Heart left ventricle (tissue), 16 donors: ENCODE measurements at places on chromosomes 1 and 21. TPM values are rescaled to one million over a fixed set of nuclear protein-coding genes. Genes with fewer than 3 reads are reported as not detected.

DNA sequence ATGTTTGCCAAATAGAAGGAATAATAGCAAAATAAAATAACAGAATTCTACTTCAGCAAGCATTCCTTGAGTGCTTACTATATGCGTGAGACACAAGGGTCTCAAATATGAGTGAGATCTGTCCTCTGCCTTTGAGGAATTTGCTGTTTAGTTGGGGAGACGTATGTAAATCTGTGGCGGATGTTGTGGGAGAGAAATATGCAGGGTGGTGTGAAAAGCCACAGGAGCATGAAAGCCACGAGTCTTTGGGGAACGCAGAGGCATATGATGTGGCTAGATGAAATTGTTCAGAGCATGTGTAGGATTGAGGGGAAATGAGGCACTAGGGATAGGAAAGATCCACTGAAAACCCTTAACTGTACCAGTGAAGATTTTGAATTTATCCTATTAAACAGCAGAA lies 244.4 kb downstream of the PBX1 start:
- no peak for DNase-seq

GRCh38 chr1:222077206-222077605 lies 335.3 kb upstream of the DUSP10 start:
- no peak for DNase-seq

DNA sequence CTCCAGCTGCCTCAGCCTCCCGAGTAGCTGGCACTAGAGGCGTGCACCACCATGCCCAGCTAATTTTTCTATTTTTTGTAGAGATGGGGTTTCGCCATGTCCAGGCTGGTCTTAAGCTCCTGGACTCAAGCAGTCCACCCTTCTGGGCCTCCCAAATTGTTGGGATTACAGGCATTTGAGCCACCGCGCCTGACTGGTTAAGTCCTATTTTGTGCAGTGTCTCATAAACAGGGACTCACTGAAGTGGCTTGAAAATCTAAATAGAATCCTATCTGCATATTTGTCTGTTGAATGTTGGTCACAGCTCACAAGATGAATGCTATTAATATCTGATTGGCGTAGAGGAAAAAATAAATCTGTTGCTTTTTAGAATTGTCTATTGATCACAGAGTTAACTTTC lies 5.9 kb upstream of the CHAF1B start:
- DNase-seq: no peak

DNA sequence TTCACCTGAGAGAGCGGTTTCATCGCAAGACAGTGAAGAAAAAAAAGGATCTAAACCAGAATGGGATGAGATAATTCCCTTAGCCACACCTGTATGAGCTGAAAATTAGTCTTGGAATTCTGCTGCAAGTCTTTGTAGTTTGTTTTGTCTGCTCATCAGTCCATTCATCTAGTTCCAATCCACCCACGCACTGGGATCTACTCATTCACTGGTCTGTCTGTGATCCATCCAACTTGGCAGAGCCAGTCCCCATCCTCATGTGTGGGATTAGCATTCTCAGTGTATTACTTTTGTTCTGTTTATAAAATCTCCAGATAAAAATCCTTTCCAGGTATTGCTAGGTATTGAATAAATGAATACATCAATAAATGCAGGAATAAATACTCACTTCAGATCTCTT lies 266.5 kb upstream of the USP24 start:
- DNase-seq: no peak

- no peak for DNase-seq
Measured at GRCh38 chr1:79726321-79726720, 719.8 kb upstream of the ADGRL4 start.

DNA sequence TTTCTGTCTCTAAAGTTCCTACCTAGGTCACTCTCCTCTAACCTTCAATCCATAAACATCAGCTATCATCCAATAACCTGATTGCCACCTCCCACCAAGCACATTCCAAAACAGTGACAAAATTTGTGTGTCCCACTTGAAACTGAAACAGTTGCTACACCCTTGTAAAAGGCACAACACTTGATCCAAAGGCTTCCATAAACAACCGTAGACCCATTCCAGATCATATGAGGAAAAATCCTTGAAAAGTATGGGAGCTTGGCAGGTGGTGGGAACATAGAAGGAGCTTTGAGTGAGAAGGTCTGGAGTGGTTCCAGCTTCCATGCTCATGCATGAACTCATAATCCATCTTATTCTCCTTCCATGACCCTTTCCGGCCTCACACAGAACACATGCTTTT lies 82.0 kb upstream of the ATP1A1 start:
- DNase-seq: no peak

DNA sequence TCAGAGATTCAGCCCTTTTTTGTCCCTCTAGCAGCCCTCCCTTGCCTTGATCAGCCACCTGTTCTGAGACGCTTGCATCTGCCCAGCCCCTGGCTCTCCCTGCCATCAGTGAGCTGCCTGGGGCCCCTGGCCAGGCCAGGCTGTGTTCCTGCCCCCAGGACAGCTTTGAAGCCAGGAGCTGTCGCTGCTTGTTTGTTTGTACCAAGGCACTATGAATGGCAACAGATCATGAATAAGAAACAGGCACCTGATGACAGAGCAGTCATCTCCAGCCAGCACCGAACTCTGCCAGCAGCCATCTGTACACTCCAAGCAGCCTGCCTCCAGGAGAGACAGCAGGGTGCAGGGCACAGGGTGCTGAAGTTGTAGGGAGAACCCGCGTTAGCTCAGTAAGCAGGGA lies 8.1 kb upstream of the VWA5B1 start:
- DNase-seq: peak; percentile 75

GRCh38 chr21:40587736-40588346 lies 259.1 kb downstream of the DSCAM start:
- no peak for DNase-seq

GRCh38 chr21:29674343-29674742 lies 265.5 kb downstream of the GRIK1 start:
- DNase-seq: no peak

GRCh38 chr1:3919706-3920105 lies 19.6 kb upstream of the C1orf174 start:
- no peak for DNase-seq

- DNase-seq: no peak
Measured at GRCh38 chr1:185681034-185681633, 53.1 kb upstream of the HMCN1 start.

- no peak for DNase-seq
Measured at GRCh38 chr21:28127175-28127785, 865.4 kb downstream of the LTN1 start.

The C1orf185 gene
- total RNA-seq: not detected

The LMX1A gene
- 0.37 TPM for total RNA-seq

The GRIK3 gene
- total RNA-seq: 0.16 TPM

The C8B gene
- total RNA-seq: not detected
